Hindlimb muscle (tissue), 1 donor: ENCODE measurements at places on chromosomes 13 and 19. TPM values are rescaled to one million over a fixed set of nuclear protein-coding genes. Genes with fewer than 3 reads are reported as not detected.
A peak's percentile ranks its signal among the peaks of the same experiment; 100 is the strongest.

RFX1 gene
- 8.3 TPM for polyA plus RNA-seq

ZNF256 gene
- polyA plus RNA-seq: 5.4 TPM

DNA sequence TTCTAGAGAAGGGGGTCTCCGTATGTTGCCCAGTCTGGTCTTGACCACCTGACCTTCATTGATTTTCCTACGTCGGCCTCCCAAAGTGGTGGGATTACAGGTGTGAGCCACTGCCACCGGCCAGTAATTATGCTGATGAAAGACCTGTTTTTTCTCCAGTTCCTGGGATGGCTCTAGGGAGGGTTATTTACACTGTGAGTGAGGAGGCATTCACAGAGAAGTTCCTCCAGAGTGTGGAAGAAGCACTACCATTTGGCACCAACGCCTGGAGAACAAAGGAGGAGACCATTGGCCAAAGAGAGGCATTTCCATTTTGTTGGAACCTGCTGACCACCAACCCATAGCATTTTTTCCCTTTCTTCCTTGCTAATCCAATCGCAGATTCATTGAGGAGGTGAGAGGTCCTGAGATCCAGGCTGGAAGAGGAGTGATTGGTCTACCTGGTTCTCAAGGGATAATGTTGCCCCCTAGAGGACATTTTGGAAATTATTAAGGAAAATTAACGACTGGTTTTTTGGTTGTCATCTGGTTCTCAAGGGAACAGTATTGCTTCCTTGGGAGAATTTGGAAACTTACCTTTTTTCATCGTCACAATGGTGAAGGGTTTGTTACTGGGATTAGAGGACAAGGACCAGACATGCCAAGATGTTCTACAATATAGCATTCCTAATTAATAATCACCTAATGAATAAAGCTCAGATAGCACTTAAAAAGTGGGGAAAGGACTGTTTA, 5.5 kb upstream of the SAE1 start:
- DNase-seq: peak; percentile 65

- DNase-seq: no peak
These were observed 148.4 kb downstream of the AKAP11 start for GRCh38 chr13:42420304-42420703.

DNA sequence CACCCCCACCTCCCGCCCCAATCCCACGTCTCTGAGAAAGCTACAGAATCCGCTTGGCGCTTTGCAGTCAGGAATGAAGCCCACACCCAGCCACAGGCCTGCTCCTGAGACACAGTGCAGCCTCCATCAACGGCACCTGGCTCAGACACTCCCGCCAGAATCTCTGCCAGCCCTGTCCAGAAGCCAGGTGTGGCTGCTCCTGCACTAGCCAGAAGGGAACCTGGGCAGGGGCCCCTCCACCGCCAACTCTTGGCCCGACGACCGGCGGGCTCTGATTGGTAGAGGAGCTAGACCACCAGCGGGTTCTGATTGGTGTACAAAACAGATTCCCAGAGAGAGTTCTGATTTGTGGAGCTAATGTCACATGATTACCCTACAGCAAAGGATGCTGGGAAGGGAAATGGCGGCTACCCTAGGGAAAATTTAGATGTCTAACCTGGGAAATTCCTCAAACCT, 2.9 kb upstream of the PPP6R1 start:
- no peak for DNase-seq

GRCh38 chr19:56727677-56728076, 56.1 kb upstream of the ZNF835 start:
- no peak for DNase-seq
